ENCODE measurements at places on chromosomes 7 and 10. TPM values are rescaled to one million over a fixed set of nuclear protein-coding genes. Genes with fewer than 3 reads are reported as not detected.
A peak's percentile ranks its signal among the peaks of the same experiment; 100 is the strongest.

GRCh38 chr10:33381451-33382215 is 47.2 kb upstream of the NRP1 start:
- no peaks in the 10 kb centered on the region for H3K4me1 ChIP-seq
- no peaks in the 10 kb centered on the region for H3K36me3 ChIP-seq
- no peak overlapping the region for H3K4me3 ChIP-seq
- DNase-seq: no peak

The MRC1 gene
- 19.2 TPM for total RNA-seq

DNA sequence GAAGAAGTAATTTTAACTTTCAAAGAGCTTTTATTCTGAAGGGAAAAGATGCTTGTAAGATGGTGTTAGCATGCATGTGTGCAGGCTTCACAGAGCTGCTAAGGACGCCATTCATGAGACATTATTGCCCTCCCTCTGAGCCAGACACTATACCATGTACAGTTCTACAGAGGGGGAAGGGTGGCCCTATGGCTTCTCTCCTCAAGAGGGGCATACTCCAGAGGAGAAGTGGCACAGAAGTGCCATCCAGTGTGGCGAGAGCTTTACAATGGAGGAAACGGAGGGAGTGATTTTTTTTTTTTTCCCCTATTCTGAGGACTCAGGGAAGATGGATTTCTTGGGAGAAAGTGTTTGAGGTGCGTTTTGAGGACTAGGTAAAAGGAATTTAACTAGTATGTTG is 119.5 kb downstream of the BICC1 start:
- H3K4me3 ChIP-seq: no peak overlapping the region
- no peaks in the 10 kb centered on the region for H3K4me1 ChIP-seq
- no peak overlapping the region for H3K27ac ChIP-seq
- H3K27me3 ChIP-seq: no peaks in the 10 kb centered on the region
- DNase-seq: no peak
- H3K36me3 ChIP-seq: no peaks in the 10 kb centered on the region

The NUPR2 gene
- 1.3 TPM for total RNA-seq

The CCDC201 gene
- total RNA-seq: not detected

The SFTPA2 gene
- total RNA-seq: 5.6 TPM

- no peak for DNase-seq
- no peak overlapping the region for H3K27ac ChIP-seq
These were observed 70.0 kb upstream of the PRSS58 start for GRCh38 chr7:142327628-142328405.

GRCh38 chr10:35639728-35640401 is 2.2 kb downstream of the FZD8 start:
- peaks cover 8% of the 10 kb centered on the region for H3K4me1 ChIP-seq
- H3K27me3 ChIP-seq: no peaks in the 10 kb centered on the region
- peak overlapping the region; percentile 43 for H3K4me3 ChIP-seq

GRCh38 chr7:99767662-99768061 is 16.3 kb downstream of the CYP3A4 start:
- no peaks in the 10 kb centered on the region for H3K27me3 ChIP-seq
- no peak overlapping the region for H3K4me3 ChIP-seq
- no peak for DNase-seq

The RNF32 gene
- 2.0 TPM for total RNA-seq

GRCh38 chr7:46705386-46706255 is 784.5 kb upstream of the IGFBP3 start:
- no peaks in the 10 kb centered on the region for H3K27me3 ChIP-seq
- H3K36me3 ChIP-seq: no peaks in the 10 kb centered on the region
- H3K4me3 ChIP-seq: no peak overlapping the region

The ZNF212 gene
- total RNA-seq: 10.4 TPM

- H3K36me3 ChIP-seq: no peaks in the 10 kb centered on the region
- no peaks in the 10 kb centered on the region for H3K4me1 ChIP-seq
- H3K4me3 ChIP-seq: no peak overlapping the region
- no peak for DNase-seq
These were observed 311.9 kb downstream of the HGF start for GRCh38 chr7:81457852-81458522.

The CYP3A7 gene
- total RNA-seq: not detected

GRCh38 chr7:30564243-30564892 is 30.3 kb upstream of the GARS1 start:
- peak; percentile 87 for DNase-seq
- H3K4me1 ChIP-seq: no peaks in the 10 kb centered on the region
- no peaks in the 10 kb centered on the region for H3K36me3 ChIP-seq
- no peaks in the 10 kb centered on the region for H3K27me3 ChIP-seq

- H3K36me3 ChIP-seq: no peaks in the 10 kb centered on the region
- H3K27ac ChIP-seq: no peak overlapping the region
- peak; percentile 48 for DNase-seq
- no peak overlapping the region for H3K4me3 ChIP-seq
- H3K4me1 ChIP-seq: no peaks in the 10 kb centered on the region
These were observed 2.8 kb downstream of the FAM180A start for GRCh38 chr7:135745703-135746312.

Measured in colonic mucosa (tissue), 4 donors.